T follicular helper cell (primary cell): ENCODE measurements at places on chromosomes 3 and 15.

GRCh38 chr3:100335434-100335833 lies 877 bp downstream of the NIT2 start:
- DNase-seq, result no peak

DNA sequence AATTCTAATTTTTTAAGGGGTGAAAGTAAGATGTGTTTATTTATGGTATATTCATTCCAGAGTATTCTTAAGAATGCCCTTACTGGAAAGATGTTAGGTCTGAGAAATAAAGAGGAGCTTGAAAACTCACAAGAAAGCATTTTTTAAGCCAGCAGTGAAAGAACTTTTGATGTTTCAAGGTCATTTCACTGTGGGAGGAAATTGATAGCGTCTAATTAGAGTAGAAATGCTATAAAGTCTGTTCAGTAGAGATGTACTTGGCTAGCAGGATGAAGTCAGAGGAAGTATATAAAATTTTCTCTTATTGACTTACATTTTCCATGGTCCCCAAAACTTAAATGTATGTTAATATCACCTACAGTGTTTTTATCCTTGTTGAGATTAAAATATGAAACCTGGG lies 354.6 kb downstream of the CNTN6 start:
- DNase-seq, result no peak

DNA sequence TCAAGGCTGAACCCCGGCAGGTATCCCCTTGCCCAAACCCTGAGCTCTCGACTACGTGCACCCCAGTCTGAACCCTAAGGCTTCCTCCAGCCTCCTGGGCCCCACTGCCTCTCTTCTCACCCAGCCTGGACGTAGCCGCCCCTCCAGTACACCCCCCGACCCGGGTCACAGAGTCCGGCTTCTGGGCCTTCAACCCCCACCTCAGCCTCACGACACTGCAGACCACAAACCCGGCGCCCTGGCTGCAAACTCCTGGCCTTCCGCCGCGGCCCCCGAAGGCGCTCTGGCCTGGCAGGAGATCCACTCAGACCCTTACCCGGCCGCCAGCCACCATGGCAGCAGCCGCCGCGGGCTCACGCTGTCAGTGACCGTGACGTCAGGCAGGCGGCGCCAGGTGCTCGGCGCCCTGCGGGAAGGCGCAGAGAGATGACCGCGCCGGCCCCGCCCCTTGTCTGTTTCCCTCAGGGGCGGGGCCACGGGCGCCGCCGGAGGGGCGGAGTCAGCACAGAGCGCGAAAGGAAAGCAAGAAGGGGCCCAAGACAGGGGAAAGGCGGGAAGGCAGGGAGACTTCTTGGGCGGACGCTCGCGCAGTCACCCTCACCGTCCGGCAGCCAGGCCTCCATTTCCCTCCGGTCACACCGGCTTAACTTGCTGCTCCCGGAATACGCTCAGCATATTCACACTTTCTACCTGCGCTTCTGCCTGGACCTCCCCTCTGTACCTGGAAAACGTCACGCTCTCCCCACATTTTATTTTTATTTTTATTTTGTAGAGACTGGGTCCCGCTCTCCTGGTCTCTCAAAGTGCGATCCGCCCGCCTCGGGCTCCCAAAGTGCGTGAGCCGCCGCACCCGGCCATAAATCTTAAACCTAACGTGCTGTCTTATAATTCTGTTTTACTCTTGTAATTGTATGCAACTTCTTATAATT lies at the start of gene RMDN3:
TSS of gene RMDN3 (minus strand) at position 372 of the 929 bp plus-strand sequence. CDS start 471 bp downstream, outside the sequence.
- DNase-seq, result peak; percentile 88

- no peak for DNase-seq
These were observed 2.3 kb upstream of the UACA start for GRCh38 chr15:70765504-70766281.

DNA sequence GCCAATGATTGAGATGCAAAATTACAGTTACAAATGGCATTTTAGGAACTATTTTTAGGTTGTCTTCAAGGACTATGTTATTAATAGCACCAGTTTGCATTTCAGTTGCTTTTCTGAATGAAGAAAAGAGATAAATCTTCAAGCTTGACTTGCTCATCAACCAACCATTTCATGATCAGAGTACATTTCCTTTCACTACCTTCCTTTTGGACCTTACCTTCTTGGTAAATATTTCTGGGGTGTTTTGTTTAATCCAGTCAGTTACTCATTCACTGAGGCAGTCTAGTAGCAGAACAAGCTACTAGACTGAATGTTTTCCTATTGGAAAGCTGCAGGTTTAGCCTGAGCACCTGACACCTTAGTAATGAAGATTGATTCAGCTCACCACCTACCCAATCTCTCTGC lies 8.2 kb downstream of the SLC27A2 start:
- no peak for DNase-seq

DNA sequence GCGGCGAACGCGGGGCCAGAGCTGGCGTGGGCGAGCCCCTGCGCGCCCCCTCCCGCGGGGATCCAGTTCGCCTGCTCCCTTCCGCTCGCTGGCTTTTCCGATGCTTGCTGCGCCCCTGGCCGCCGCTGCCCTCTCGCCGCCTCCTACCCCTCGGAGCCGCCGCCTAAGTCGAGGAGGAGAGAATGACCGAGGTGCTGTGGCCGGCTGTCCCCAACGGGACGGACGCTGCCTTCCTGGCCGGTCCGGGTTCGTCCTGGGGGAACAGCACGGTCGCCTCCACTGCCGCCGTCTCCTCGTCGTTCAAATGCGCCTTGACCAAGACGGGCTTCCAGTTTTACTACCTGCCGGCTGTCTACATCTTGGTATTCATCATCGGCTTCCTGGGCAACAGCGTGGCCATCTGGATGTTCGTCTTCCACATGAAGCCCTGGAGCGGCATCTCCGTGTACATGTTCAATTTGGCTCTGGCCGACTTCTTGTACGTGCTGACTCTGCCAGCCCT lies 721 bp downstream of the P2RY1 start:
- DNase-seq, result no peak

- no peak for DNase-seq
These were observed 98.6 kb downstream of the MESD start for GRCh38 chr15:80891006-80891405.

GRCh38 chr3:12181301-12181700 lies 22.6 kb upstream of the TIMP4 start:
- no peak for DNase-seq

DNA sequence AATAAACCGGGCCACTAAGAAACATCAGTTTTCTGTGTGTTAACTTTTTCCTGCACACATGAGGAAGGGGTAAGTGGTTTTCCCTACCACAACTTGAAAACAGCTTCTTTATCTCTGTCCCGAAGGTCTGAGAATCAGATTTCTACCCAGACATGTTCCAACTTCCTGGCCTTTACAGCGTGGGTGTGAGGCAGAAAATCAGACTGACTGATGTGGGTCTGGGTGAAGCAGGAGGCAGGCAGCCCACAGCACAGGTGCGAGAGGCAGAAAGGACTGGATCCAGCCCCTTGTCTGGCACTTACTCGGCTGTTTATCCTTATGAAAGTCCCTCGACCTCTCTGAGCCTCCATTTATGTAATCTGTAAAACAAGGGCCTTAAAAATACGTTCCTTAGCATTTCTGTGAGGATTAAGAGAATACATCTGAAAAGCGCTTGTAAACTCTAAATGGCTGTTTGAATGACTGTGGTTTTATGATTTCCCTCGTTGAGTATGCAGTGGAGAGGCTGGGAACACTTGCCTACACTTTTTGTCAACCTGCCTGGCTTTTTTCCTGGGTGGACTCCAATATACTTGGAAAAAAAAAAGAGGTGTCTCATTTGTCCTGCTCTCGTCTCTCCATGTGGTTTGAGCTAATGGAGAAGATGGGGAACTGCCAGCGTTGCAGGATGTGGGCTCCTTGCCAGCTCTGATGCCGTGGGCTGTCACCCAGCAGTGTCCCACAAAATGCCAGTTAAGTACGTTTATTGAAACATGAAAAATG lies 3.1 kb downstream of the AGBL1 start:
- no peak for DNase-seq

- DNase-seq, result no peak
These were observed 24.3 kb downstream of the VPS8 start for GRCh38 chr3:184836090-184836822.

- DNase-seq, result no peak
These were observed 79.9 kb downstream of the GTPBP8 start for GRCh38 chr3:113070681-113071113.

- no peak for DNase-seq
These were observed 8.3 kb downstream of the ITPR1 start for GRCh38 chr3:4501437-4501836.

GRCh38 chr3:108223928-108224327 lies 1.7 kb upstream of the IFT57 start:
- DNase-seq, result no peak

DNA sequence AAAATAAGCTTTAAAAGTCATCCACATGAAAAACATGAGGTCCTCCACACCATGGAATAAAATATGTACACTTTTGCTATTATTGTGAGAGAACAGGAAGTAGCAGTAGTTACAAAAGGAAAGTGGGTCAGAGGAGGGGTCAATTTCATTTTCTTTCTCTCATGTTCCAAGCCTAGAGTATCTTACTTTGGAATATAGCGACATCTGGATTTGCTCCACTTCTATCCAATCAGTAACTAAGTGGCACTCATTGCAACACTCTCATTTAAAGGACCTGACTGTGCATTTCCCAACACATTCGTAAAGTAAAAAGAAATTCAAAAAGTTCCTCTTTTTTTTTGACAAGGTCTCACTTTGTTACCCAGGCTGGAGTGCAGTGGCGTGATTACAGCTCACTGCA lies 637.3 kb downstream of the TUSC7 start:
- no peak for DNase-seq

GRCh38 chr15:29138260-29138659 lies 131.4 kb downstream of the NSMCE3 start:
- no peak for DNase-seq

- DNase-seq, result no peak
These were observed 53.8 kb downstream of the BCHE start for GRCh38 chr3:165783383-165783782.
